ENCODE measurements at places on chromosomes 3 and 15.

GRCh38 chr3:161100994-161101393 lies 4.2 kb downstream of the B3GALNT1 start:
- no peak for DNase-seq

DNA sequence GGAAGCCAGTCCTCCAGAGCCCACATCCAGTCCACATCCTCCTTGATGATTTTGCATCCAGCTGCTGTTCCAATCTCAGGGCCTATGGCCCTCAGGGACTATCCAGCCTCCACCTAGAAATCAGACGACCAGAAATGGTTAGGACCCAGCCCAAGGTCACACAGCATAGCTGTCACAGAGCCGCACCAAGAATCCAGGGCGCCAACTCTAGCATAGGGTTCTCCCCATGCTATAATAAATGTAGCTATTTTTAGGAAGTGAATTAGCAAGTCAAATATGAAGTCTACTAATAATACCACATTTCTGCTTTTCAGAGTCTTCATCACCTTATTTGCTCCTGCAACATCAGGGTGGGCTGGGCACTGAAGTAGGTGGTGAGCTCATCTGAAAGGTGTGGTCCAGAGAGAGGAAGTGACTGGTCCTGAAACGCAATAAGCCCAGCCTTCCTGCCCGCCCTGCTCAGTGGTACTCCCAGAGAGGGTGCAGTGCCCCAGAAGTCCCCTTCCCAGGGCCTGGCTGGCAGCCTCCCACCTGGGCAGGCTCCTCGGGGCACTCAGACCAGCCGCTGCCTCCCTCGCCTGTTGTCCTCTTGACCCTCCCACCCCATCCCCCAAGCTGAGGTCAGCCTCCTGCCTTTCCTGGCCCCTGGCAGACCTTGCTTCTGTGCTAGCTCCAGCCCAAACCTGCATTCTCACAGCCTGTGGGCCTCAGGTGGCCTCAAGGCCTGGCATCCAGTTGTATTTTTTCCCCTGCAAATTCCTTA lies 17.6 kb upstream of the CYP11A1 start:
- DNase-seq: peak; percentile 52

DNA sequence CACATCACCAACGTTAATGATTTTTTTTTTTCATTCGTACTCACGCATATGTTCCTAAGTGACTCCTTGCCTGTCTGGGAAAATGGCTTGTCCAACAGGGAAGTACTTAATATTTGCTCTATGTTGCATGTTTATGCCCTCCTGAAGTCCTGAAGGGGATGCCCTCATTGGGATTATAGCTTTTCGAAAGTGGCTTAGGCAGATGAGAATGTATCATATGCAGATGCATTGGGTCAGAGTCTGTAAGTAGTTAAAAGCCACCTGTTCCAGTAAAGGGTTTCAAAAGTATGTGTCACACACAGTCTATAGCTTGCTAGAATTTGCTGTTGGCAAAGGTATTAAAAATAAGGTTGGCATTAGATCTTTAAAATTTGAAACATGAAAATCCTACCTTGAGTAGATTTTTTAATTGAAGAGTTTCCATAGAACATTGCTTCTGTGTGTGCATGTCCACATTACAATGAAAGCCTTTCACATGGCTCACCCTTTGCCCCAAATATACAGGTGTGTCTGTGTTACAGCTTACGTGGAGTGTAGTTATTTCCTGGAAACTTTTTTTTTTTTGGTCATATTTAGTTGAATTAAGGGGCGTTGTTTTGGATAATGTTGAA lies 2.1 kb downstream of the ABHD17C start:
- DNase-seq: no peak

- DNase-seq: no peak
These were observed 124.3 kb upstream of the UMPS start for GRCh38 chr3:124605781-124606579.

GRCh38 chr3:61734749-61735686 lies 173.6 kb downstream of the PTPRG start:
- no peak for DNase-seq

- no peak for DNase-seq
These were observed 37.1 kb upstream of the ATP2B2 start for GRCh38 chr3:10542518-10542917.

DNA sequence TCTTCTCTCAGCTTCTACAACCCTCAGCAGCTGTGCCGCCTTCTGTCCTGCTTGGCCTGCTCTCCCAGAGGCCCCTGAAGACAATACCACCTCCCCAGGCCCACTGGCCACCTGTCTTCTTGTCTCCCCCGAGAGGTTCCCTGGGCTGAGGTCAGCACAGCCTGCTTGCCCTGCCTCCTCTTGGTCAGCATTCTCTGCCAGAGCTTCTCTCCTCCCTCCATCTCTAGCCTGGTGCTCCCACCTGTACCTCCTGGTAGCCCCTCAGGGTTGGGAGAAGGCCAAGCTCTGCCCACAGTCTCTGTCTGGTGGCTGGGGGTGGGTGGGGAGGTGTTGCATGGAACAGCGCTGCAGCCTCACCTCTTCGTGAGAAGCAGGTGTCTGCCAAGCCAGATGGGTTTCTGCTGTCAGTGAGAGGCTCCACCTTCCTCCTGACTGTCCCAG lies 5.6 kb upstream of the ISLR start:
- DNase-seq: no peak

GRCh38 chr15:41812820-41813375 lies 15.0 kb upstream of the JMJD7 start:
- no peak for DNase-seq

- DNase-seq: no peak
These were observed 39.1 kb downstream of the DHX36 start for GRCh38 chr3:154285221-154285620.

DNA sequence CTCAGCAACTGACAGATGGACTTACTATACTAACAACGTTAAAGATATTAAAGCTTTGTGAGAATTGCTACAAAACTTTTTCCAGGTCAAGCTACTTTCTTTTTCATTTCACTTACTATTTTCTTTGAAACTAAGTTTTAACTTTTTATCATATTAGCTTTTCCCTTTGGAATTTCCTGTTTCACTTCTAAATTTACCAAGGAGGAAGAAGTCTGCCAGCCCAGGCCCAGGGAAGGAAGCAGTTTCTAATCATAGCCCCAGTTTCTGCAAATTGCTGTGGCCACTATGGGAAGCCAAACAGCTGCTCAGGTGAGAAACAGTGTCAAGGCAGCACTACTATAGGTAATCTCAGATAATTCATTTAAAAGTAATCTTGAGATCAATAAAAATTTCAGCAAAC lies 18.4 kb downstream of the CYFIP1 start:
- DNase-seq: no peak

- peak; percentile 34 for DNase-seq
These were observed 60.1 kb downstream of the SGO1 start for GRCh38 chr3:20125897-20126296.

DNA sequence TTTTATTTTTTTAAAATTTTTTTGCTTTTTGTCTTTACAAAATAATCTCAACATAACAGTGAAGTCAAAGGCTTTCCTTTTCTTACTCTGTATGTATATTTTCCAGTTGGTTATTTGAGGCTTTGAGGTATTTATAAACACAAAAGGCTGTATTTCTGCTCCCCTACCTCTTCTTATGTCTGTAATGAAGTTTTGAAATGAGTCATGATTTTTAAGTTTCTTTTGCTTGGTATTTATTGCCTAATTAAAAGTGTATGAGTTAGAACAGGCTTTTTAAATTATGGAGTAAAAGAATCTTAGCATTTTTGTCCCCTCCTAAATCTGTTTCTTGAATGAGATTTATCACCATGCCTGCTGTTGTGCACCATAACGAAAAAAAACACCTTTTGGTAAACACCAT lies 66.0 kb downstream of the DCUN1D1 start:
- DNase-seq: no peak

GRCh38 chr3:54321520-54321919 lies 199.2 kb downstream of the CACNA2D3 start:
- DNase-seq: no peak

DNA sequence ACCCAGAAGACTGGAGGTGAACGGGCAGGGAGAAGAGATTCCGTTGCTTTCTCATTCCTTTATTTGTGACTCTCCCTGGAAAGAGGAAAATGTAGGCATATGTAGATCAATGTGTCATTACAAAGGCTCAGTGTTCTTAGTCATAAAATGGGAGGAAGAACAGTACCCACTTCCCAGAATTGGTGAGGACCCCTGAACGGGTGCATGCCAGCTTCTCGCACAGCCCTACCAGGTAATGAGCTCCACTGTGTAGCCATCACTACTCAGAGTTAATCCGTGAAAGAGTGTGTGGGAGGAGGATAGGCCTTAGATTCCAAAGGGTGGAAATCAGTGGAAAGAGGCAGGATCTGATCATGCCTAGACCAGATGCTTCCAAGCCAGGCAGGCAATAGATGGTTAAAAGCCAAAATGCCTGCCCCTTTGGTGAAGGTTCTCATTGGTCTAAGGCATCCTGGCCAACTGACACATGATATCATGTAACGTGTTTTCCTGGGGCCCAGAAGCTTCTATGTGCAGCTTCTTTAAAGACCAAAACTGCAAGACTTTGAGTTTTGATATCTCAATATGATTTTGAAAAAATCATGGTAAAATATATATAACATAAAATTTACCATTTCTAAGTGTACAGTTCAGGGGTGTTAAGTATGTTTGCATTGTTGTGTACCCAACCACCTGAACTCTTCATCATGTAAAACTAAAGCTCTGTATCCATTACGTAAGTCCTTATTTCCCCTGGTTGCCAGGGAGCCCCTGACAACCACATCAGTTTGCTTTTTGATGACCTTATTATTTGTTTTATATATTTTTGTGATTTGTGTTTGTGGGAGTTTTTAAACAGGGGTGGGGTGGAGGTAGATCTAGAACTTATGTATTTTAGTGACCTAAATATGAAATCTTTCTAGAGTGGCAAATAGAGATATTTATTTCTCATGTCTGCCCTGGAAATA lies 402.2 kb upstream of the CFAP20DC start:
- DNase-seq: no peak

- DNase-seq: no peak
These were observed 34.4 kb upstream of the TNIK start for GRCh38 chr3:171494457-171495109.

DNA sequence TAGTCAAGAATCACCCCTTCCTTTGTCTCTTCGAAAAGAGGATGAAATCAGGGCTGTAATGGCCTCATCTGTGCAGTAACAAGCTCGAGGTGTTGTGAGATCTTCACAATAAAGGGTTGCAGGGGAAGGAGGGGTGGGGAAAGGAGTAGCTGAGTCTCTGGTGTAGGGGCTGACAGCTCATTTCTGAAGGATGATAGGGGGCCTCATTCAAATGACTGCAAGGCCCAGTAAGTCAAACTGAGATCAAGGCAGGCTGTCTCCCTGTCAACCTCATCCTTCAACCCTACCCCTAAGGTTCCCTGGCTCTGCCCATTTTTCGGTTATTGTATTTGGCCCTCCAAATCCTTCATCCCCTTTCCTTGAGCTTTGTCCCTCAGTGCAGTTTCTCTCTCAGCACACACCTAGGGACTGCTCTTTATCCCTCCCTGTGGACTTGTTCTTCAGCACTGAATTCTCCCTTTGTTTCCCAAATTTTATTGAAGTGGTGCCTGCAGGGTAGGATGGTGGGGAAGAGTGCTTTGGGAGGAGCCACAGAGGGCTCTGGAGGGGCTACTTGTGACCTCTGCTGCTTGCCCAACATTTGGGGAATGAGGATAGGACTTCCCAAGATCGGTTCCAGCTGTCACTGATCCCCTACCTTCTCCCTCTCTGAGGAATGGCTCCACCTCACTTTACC lies 38.1 kb downstream of the ZNF589 start:
- DNase-seq: no peak

GRCh38 chr3:37301980-37302708 lies 127.8 kb upstream of the LRRFIP2 start:
- no peak for DNase-seq

GRCh38 chr3:88784925-88785324 lies 322.5 kb upstream of the EPHA3 start:
- no peak for DNase-seq

DNA sequence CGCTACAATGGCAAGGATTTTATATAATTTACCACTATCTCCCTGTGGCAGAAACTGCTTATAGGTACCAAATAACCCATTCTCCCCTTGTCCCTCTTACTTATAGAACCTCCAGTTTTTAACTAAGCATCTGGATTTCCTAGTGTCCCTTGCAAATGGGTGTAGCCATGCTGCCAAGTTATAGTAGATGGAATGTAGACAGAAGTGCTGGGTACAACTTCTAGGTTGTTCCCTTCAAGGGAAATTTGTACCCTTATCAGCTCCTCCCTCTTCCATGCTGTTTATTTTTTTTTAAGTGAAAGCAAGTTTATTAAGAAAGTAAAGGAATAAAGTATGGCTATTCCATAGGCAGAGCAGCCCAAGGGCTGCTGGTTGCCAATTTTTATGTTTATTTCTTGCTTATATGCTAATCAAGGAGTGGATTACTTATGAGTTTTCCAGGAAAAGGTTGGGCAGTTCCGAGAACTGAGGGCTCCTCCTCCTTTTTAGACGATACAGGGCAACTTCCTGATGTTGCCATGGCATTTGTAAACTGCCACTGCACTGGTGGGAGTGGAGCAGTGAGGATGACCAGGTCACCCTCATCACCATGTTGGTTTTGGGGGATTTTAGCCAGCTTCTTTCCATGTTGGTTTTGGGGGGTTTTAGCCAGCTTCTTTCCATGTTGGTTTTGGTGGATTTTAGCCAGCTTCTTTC lies 40.1 kb upstream of the TM4SF19 start:
- DNase-seq: no peak

DNA sequence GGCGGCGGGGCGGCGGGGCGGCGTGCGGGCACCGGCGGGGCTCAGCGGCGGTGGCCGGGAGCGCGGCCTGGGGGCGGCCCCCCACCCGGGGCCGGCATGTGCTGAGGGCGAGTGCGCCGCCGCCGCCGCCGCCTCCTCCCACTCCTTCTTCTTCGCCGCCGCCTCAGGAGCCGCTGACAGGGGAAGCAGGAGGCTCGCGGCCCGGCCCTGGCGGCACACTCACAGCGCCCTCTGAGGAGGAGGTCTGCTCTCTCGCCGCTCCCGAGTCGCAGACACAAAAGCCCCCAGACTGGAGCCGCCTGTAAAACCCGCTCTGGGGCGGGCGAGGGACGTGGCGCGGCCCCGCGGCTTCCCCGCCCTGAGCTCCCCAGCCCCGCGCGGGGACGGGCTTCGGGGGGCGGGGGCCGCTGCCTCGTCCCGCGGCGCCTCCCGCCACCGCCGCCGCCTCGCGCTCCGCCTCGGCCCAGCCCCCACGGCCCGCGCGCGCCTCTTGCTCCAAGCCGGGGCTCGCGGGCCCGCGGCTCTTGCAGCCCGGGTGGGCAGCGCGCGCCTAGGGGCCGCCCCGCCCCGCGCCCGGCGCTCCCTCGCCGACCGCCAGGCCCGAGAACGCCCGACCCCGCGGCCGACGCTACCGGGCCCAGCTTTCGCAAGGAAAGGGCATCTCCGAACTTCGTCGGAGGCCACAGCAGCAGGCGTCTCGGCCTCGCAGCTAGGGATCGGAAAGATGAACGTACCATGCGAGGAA lies at the start of gene PYGO1:
Gene PYGO1, minus strand, starts transcription at position 276 of the 745 bp plus-strand sequence. CDS start 462 bp downstream, outside the sequence.
- peak; percentile 84 for DNase-seq

GRCh38 chr3:50604628-50605588 lies 6.7 kb downstream of the CISH start:
- DNase-seq: no peak

GRCh38 chr15:92886815-92887214 lies 13.3 kb upstream of the CHD2 start:
- no peak for DNase-seq

- DNase-seq: no peak
These were observed 58.1 kb downstream of the PDIA5 start for GRCh38 chr3:123124971-123125370.
